ENCODE measurements at places on chromosomes 3 and 15. TPM values are rescaled to one million over a fixed set of nuclear protein-coding genes. Genes with fewer than 3 reads are reported as not detected.

Gene WNT5A
- 24.5 TPM for total RNA-seq

Gene RNF13
- 136 TPM for total RNA-seq

Gene IL5RA
- 0.69 TPM for total RNA-seq

Gene SOX14
- total RNA-seq: not detected

Gene PLSCR2
- not detected for total RNA-seq

Gene SLC2A2
- total RNA-seq: not detected

Gene EXD1
- total RNA-seq: not detected

Gene ASB14
- not detected for total RNA-seq

DNA sequence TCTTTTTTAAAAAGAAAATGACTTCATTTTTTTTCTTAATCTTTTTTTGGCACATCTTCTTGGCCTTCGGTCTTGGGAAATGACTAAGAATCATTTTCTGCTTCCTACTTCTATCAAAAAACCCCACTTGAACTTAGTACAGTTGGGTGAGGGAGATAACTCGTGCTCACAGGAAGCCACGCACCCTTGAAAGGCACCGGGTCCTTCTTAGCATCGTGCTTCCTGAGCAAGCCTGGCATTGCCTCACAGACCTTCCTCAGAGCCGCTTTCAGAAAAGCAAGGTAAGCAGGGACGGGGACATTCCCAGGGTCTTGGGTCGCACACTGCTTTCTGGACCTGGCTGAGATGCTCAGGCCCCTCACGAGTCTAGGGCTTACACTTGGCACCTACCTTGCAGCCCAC lies at the start of gene CCR4:
TSS of gene CCR4 (plus strand) at position 235 of the 402 bp plus-strand sequence. CDS start 1,779 bp downstream, outside the sequence.
- no peak within 1 kb of the TSS for H3K4me3 ChIP-seq
- H3K4me1 ChIP-seq: peaks cover under 1% of the 10 kb centered on the region
- no peaks in the 10 kb centered on the region for H3K36me3 ChIP-seq
- no peak within 1 kb of the TSS for H3K27ac ChIP-seq

DNA sequence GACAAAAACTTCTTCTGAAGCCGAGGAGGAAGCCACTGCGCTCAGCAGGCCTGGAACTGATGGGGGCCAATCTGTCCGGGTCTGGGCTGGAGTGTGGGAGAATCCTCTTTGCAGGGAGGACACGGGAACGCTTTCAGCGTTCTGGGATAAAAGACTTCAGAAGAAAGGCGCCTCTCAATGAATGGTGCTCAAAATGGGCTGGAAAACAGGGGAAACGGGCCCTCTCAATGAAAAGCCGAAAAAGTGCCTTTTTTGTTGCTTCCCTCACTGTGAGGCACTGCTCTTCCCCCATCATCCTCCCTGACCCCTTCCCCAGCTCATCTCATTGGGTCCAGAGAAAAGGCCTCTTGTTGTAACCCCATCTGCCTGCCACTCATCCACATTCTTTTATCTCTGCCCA lies 119.5 kb upstream of the LRIG1 start:
- no peaks in the 10 kb centered on the region for H3K4me1 ChIP-seq
- H3K36me3 ChIP-seq: no peaks in the 10 kb centered on the region
- H3K4me3 ChIP-seq: no peak overlapping the region
- H3K27ac ChIP-seq: no peak overlapping the region

DNA sequence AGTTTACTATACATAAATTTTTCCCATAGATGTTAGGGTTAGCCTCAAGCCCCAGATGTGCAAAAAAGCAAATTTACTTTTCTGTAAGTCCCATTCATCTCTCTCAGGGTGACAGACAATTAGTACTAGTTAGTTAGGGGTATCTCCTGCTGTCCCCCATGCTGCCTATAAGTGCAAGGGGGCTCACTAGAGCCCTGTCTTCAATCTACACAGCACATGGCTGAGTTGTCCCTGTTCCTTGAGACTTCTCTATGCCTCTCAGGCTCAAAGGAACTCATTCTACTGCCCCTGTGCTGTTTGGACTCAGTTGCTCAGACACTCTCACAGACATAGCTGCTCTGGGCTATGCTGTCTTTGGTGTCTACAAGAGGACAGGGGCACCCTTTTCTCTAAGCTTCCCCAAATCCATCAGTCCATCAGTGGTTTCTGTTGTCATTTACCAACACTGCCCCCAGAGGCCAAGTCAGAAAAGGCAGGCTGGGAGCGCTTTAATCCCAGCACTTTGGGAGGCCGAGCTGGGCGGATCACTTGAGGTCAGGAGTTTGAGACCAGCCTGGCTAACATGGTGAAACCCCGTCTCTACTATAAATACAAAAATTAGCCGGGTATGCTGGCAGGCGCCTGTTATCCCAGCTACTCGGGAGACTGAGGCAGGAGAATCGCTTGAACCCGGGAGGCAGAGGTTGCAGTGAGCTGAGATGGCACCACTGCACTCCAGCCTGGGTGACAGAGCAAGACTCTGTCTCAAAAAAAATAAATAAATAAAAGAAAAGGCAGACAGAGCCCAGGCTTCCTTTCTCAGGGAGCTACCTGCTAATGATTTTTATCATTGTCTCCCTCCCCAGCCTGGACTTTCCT lies 31.4 kb upstream of the PRTG start:
- H3K4me1 ChIP-seq: no peaks in the 10 kb centered on the region
- no peak overlapping the region for H3K4me3 ChIP-seq
- H3K27me3 ChIP-seq: no peaks in the 10 kb centered on the region
- H3K27ac ChIP-seq: no peak overlapping the region
- H3K36me3 ChIP-seq: no peaks in the 10 kb centered on the region

DNA sequence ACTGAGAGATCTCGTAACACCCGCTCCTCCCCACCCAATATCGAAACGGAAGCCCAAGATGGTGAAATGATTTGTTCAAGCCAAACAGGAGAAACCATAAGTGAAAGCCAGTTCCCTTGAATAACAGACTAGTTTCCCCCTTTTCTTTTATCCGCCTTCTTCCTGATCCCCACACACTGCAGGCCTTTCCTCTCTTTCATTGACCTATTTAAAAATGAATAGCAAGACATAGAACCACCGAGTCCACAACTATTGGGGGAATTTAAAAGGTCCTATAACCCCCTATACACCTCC lies 382 bp upstream of the COX17 start:
- peaks cover 10% of the 10 kb centered on the region for H3K4me1 ChIP-seq

DNA sequence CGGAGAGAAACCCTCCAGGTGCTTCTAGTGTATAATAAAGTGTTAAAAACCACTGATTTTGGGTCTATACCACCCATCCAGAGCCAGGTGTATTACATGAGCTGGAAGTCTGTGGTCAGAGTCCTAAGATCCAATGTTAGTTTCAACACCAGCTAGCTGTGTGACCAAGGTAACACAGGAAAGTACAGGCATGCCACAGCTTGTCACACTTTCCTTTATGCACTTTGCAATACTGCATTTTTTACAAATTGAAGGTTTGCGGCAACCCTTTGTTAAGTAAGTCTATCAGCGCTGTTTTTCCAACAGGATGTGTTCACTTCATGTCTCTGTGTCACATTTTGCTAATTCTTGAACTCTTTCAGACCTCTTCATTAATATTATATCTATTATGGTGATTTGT lies 201.3 kb upstream of the PRICKLE2 start:
- H3K36me3 ChIP-seq: no peaks in the 10 kb centered on the region
- H3K4me1 ChIP-seq: no peaks in the 10 kb centered on the region
- no peak overlapping the region for H3K4me3 ChIP-seq

DNA sequence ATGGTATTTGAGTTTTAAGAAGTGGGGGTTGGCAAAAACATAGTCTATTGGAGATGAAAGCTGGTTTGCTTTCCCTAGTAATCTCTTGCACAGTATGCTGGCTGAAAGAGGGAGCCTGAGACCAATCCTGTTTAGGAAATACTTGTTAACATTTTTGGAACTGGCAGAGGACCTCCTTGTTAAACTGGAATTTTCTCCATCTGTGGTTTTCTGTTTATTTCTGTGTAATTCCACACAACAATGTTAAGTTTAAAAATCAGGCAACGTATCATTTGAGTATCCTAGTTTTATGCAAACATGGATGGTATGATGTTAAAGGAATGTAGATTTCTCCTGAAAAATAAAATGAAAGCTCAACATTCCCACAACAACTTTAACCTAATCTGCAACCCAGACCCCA lies 536.0 kb upstream of the TBL1XR1 start:
- no peak overlapping the region for H3K27ac ChIP-seq
- no peaks in the 10 kb centered on the region for H3K4me1 ChIP-seq

- H3K4me1 ChIP-seq: no peaks in the 10 kb centered on the region
- no peak overlapping the region for H3K4me3 ChIP-seq
- H3K27ac ChIP-seq: no peak overlapping the region
- no peak for DNase-seq
- no peaks in the 10 kb centered on the region for H3K36me3 ChIP-seq
Observed at GRCh38 chr3:24197809-24198208, 252.7 kb downstream of the NR1D2 start.

- no peak for DNase-seq
- no peaks in the 10 kb centered on the region for H3K4me1 ChIP-seq
- no peaks in the 10 kb centered on the region for H3K27me3 ChIP-seq
- no peak overlapping the region for H3K4me3 ChIP-seq
- H3K27ac ChIP-seq: no peak overlapping the region
- H3K36me3 ChIP-seq: peaks cover 100% of the 10 kb centered on the region
Observed at GRCh38 chr15:90497376-90497775, 32.3 kb upstream of the CRTC3 start.

DNA sequence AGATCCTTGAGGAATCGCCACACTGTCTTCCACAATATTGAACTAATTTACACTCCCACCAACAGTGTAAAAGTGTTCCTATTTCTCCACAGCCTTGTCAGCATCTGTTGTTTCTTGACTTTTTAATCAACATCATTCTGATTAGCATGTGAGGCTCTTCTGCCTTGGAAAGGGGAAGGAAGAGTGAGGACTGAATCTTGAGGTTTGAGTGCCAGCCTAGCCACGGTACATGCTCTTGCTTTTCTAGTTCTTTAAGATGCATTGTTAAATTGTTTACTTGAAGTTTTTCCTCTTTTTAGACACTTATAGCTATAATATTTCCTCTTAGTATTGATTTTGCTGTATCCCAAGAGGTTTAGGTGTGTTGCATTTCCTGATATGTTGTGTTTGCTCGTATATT lies 596.1 kb downstream of the OTOL1 start:
- H3K4me1 ChIP-seq: no peaks in the 10 kb centered on the region
- H3K36me3 ChIP-seq: no peaks in the 10 kb centered on the region
- DNase-seq: no peak

DNA sequence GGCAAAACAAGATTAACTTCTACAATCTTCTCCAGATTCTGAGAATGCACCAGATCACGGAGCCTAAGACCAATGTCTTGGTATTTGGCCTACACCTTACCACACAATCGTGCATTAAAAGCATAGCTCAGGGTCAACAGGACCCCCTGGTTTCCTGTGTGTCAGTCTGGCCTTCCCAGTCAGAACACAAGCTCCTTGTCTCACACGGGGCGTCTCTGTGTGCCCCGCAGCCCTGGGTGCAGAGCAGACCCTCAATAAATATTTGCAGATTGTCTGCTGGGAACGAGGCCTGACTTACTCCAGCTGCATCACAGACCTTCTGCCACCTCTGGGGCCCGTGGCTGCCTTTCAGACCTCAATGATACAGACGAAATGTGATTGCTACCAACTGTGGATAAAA lies 82.5 kb upstream of the CTNNB1 start:
- no peaks in the 10 kb centered on the region for H3K36me3 ChIP-seq
- DNase-seq: no peak
- H3K27me3 ChIP-seq: no peaks in the 10 kb centered on the region
- no peak overlapping the region for H3K4me3 ChIP-seq
- H3K4me1 ChIP-seq: peaks cover 13% of the 10 kb centered on the region

All from upper lobe of right lung (tissue), 1 donor.